ENCODE measurements at places on chromosomes 1 and 21.

DNA sequence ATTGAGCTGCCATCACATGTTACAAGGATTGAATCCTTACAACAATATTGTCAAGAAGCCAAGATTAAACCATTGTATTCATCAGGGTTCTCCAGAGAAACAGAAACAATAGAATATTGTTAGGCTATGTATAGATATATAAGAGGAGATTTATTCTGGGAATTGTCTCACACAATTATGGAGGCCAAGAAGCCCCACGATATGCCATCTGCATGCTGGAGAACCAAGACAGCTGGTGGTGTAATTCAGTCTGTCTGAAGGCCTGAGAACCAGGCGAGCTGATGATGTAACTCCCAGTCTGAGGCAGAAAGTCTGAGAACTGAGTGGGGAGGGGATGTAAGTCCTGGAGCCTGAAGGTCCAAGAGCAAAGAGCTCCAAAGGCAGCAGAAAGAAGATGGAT is 14.5 kb upstream of the TTF2 start:
- no peak for DNase-seq
- no peaks in the 10 kb centered on the region for H3K27me3 ChIP-seq
- H3K36me3 ChIP-seq: no peaks in the 10 kb centered on the region
- H3K4me3 ChIP-seq: no peak overlapping the region
- H3K27ac ChIP-seq: no peak overlapping the region

GRCh38 chr1:78682496-78682895 is 32.9 kb downstream of the IFI44 start:
- H3K4me3 ChIP-seq: no peak overlapping the region
- no peaks in the 10 kb centered on the region for H3K27me3 ChIP-seq
- peaks cover 4% of the 10 kb centered on the region for H3K4me1 ChIP-seq
- no peak for DNase-seq
- no peaks in the 10 kb centered on the region for H3K36me3 ChIP-seq

GRCh38 chr1:27049607-27050006 is 37.0 kb upstream of the TENT5B start:
- no peaks in the 10 kb centered on the region for H3K36me3 ChIP-seq
- H3K27me3 ChIP-seq: peaks cover 8% of the 10 kb centered on the region
- DNase-seq: no peak
- H3K4me1 ChIP-seq: peaks cover 14% of the 10 kb centered on the region
- H3K27ac ChIP-seq: no peak overlapping the region

- H3K27me3 ChIP-seq: peaks cover 14% of the 10 kb centered on the region
- no peak overlapping the region for H3K27ac ChIP-seq
- no peaks in the 10 kb centered on the region for H3K36me3 ChIP-seq
- no peak for DNase-seq
- peaks cover 2% of the 10 kb centered on the region for H3K4me1 ChIP-seq
- H3K4me3 ChIP-seq: no peak overlapping the region
Measured at GRCh38 chr1:26155370-26156284, 3.3 kb upstream of the FAM110D start.

GRCh38 chr1:69929308-69930057 is 275.9 kb downstream of the LRRC40 start:
- H3K4me1 ChIP-seq: no peaks in the 10 kb centered on the region
- H3K36me3 ChIP-seq: no peaks in the 10 kb centered on the region
- H3K4me3 ChIP-seq: no peak overlapping the region
- no peak for DNase-seq

DNA sequence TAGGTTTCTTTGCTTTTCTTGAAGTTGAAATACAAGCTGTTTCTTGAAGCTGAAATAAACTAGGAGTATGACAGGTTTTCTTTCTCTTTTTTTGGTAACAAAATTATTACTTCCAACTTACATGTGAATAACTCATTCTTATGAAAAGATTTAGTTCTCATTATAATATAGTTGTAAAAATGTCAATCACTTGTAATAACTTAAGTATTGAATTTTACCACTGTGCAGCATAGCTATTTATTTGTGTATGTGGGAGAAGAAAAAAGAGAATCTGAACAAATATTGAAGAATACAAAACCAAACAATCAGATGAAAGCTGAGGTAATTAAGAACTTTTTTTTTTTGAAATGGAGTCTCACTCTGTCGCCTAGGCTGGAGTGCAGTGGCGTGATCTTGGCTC is 11.1 kb downstream of the CLIC4 start:
- no peak for DNase-seq
- H3K4me3 ChIP-seq: no peak overlapping the region
- no peaks in the 10 kb centered on the region for H3K4me1 ChIP-seq

DNA sequence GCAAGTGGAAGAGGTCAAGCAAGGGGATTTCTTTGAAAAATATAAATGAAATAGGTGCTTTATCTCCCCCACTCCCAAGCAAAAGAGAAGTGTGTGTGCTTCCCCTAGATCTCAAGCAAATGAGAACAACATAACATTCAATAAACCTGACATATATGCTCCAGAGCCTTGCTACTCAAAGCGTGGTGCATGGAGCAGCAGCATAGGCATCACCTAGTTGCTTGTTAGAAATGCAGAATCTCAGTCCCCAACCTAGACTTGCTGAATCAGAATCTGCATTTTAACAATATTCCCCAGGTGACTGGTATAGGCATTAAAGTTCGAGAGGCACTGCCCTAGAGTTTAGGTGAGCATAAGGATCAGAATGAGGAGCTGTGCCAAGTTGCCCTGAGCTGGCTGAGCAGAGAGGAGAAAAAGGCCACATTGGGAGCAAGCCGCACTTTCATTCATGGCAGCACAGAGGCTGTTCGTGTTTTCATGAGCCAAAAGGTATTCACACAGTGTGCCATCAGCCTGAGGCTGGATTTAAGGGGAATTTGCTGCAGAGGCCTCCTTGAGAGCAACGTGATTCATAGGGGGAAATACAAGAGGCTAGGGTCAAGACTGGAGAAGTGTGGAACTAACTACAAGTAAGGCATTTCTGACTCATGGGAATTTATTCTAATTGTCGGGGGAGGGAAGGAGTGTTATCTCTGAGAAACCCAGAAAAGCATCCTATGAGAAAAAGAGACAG is 14.3 kb upstream of the LPAR3 start:
- no peak overlapping the region for H3K4me3 ChIP-seq
- no peak for DNase-seq
- no peak overlapping the region for H3K27ac ChIP-seq
- H3K27me3 ChIP-seq: peaks cover 2% of the 10 kb centered on the region

GRCh38 chr1:97365026-97365425 is 555.8 kb downstream of the DPYD start:
- no peaks in the 10 kb centered on the region for H3K4me1 ChIP-seq
- no peak for DNase-seq
- H3K36me3 ChIP-seq: peaks cover 41% of the 10 kb centered on the region
- H3K4me3 ChIP-seq: no peak overlapping the region
- H3K27ac ChIP-seq: no peak overlapping the region

DNA sequence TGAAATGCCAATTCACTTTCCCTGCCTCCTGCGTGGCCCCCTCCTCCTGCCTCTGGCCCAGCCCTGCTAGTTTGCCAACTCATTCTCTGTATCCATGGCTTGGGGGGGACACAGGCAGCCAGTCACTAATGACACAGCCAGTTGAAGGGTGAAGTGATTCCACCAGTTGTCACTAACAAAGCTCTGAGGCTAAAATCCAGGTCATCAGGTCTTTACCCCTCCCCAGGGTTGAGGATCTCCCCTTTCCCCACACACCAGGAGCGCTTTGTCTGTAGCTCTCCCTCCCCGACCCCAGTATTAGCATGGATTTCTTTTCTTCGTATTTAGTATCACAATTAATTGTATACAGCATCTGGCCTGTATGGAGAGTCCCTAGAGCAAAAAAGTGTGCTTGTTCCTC is 394.1 kb downstream of the RRAGC start:
- no peak overlapping the region for H3K27ac ChIP-seq
- no peak for DNase-seq
- H3K4me1 ChIP-seq: no peaks in the 10 kb centered on the region
- H3K4me3 ChIP-seq: no peak overlapping the region

DNA sequence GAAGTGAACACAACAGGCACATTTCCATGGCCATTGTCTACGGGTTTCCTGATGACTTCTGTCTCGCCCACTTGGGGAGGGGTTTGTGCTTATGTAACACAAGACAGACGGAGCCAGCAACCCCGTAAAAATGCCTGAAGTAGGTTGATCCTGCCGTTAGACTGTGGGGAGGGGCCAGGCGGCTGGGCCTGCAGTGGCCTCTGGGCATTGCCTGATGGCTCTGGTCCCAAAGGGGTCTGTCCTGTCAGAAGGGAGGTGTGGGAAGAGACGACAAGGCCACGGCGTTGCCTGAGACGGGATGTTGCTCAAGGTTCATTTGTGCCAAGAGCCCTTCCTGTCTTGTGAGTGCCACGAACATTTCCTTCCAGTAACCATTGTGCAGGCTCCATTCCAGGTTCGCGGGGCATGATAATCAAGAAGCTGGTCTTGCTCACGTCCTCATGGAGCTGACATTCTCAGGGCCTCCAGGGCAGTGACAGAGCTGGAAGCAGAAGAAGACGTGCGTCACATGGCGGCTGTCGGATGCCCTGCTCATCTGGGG is 44.7 kb downstream of the ABCG1 start:
- H3K27ac ChIP-seq: no peak overlapping the region
- peaks cover 2% of the 10 kb centered on the region for H3K27me3 ChIP-seq
- no peak for DNase-seq
- no peak overlapping the region for H3K4me3 ChIP-seq

- H3K36me3 ChIP-seq: no peaks in the 10 kb centered on the region
- H3K4me3 ChIP-seq: no peak overlapping the region
- H3K27me3 ChIP-seq: no peaks in the 10 kb centered on the region
Measured at GRCh38 chr1:187928288-187928687, 1099.5 kb downstream of the PLA2G4A start.
